ENCODE measurements at places on chromosomes 7 and 10. TPM values are rescaled to one million over a fixed set of nuclear protein-coding genes. Genes with fewer than 3 reads are reported as not detected.

The PAPSS2 gene
- 60.7 TPM for total RNA-seq

The LRRD1 gene
- 0.36 TPM for total RNA-seq

The RAPGEF5 gene
- total RNA-seq, result 14.7 TPM

The SPOCK2 gene
- total RNA-seq, result 39.4 TPM

The SPDYE9 gene
- 1.0 TPM for total RNA-seq

The TMEM140 gene
- 12.9 TPM for total RNA-seq

The PCGF5 gene
- total RNA-seq, result 4.0 TPM
